ENCODE measurements at places on chromosomes 3 and 15.

GRCh38 chr3:150449169-150449721 lies 41.1 kb downstream of the TSC22D2 start:
- DNase-seq: peak; percentile 79

GRCh38 chr15:23645371-23646164 lies 2.1 kb downstream of the MAGEL2 start:
- DNase-seq: no peak

GRCh38 chr15:35137190-35137574 lies 52.1 kb upstream of the NANOGP8 start:
- no peak for DNase-seq

DNA sequence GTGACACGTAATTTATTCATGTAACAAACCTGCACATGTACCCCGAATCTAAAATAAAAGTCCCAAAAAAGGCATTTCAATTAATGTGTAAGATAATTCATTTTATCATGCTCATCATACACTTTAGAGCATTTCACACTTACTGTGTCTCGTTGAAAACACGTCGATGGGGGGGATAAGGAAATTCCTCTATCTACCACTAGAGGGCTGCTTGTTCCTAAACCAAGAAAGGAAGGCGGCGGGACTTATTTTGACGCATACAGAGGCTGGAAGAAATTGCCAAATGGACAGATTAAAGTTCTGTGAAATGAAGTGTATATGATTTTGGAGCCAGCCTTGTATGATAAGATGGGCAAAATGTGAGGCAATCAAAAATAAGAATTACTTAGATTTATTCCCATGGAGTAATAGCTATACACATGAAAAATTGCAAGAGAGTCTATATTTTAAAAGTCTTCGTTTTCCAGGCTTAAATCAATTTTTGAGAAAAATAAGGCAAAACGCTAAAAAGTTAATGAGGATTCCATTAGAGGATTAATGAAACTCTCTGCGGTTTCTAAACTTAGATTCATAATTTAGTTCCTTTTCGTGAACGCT lies 346.8 kb downstream of the CNTN3 start:
- DNase-seq: peak; percentile 65

- DNase-seq: peak; percentile 65
Observed at GRCh38 chr15:94164202-94164807, 67.1 kb upstream of the MCTP2 start.

- no peak for DNase-seq
Observed at GRCh38 chr15:68626283-68626682, 47.5 kb downstream of the CORO2B start.

DNA sequence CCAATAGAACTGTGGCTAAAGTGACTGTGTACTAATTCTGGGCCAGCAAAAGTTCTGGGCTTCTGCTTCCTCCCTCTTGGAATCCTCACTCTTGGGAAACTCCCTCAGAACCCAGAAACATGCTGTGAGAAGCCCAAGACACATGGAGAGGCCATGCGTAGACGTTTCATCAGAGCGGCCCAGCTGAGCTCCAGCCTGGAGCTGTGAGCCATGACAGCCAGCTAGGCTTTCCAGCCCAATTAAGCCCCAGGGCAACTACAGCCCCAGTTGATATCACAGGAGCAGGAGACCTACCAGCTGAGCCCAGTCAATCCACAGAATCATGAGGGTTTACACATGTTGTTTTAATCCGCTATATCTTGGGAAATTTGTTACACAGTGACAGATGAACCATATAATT lies 43.6 kb upstream of the CNOT10 start:
- no peak for DNase-seq

GRCh38 chr15:31197497-31198414 lies 96.2 kb upstream of the TRPM1 start:
- DNase-seq: no peak

- DNase-seq: no peak
Observed at GRCh38 chr3:183375787-183376186, 52.6 kb downstream of the MCF2L2 start.

DNA sequence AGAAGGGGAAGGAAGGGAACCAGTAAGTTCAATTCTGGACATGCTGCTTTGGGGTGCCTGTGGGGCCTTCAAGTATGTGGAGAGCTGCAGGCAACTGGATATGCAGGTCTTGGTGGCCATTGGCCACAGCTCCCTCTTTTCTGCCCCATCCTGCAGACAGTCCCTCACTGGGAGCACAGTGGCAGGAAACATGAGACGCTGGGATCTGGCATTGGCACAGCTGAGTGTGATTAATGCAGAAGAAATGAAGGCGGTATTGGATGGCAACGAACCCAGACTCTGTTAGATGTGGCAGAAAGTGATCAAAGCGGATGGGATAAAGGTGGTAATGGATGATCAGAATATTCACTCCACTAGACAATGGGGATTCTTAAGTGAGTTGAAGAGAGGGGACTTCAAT lies 23.2 kb upstream of the VPS8 start:
- DNase-seq: peak; percentile 59

- DNase-seq: peak; percentile 12
Observed at GRCh38 chr3:185207931-185208746, 45.7 kb downstream of the EHHADH start.

- no peak for DNase-seq
Observed at GRCh38 chr3:98966434-98966833, 64.9 kb upstream of the DCBLD2 start.

- DNase-seq: peak; percentile 34
Observed at GRCh38 chr15:84023636-84024035, 211.9 kb upstream of the GOLGA6L4 start.

DNA sequence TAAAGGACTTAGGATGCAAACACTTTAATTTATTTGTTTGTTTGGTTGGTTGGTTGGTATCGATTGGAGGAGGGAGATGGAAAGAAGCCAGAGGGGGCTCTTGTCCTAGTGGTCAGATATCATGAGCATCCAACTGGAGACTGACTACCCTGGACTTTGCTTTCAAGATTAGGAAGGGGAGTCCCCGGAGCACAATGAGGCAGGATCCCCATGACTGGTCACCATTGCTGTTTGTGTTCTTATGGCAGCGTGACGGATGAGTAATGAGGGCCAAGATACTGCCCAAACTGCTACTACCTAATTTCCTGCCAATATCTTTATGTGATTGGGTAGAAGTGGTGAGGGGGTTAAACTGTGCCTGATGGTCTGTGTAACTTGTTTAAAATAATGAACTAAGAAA lies 354.6 kb upstream of the ROPN1 start:
- no peak for DNase-seq

- no peak for DNase-seq
Observed at GRCh38 chr15:91307601-91308000, 207.5 kb downstream of the SV2B start.

GRCh38 chr3:173397161-173398110 lies at the start of gene NLGN1:
TSS of gene NLGN1 (plus strand) at chr3:173397744.
- DNase-seq: peak; percentile 75

DNA sequence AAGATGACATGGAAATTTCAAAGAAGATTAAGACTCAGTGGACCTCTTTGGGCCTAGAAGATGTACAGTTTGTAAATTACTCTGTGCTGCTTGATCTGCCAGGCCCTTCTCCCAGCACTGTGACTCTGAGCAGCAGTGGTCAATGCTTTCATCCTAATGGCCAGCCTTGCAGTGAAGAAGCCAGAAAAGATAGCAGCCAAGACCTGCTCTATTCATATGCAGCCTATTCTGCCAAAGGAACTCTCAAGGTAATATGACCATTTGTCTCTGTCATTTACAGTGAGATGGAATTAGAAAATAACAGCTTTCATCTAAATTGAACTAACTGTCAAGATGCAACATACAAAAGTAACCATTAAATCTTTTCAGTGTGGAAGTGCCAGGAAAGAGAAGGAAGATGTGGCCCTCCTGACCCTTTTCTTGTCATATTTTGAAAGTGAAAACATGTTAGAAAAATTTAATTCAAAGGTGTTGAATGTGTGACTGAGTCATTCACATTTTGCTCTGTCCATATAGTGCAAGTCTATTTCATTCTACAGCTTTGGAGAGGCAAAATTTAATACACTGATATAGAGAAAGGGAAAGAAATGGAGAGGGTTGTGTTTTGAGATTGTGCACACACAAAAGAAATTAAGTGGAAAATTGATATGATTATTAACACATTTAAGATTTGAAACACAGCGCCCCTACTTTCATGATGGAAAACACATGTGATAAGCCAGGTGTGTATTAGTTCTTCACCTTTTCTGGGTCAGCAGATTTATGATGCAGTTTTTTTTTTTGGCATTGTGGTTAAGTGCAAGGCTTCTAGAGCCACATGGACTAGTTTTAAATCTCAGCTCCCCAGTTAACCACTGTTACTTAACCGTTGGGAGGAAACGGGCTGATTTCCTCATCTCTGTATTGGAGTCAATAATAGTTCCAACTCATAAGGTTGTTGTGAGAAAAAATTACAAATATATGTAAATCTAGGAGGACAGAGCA lies 375.1 kb downstream of the NAALADL2 start:
- no peak for DNase-seq

DNA sequence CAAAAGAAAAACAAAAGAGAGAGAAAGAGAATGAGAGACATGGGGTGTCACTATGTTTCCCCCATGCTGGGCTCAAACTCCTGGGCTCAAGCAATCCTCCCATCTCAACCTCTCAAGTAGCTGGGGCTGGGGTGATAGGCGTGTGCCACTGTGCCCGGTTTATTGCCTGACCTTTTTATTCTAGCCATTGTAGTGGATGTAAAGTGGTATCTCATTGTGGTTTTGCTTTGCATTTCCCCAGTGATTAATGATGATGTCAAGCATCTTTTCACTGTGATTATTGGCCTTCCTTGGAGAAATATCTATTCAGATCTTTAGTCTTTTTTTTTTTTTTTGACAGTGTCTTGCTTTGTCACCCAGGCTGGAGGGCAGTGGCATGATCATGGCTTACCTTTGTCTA lies 37.7 kb upstream of the GK5 start:
- no peak for DNase-seq

GRCh38 chr15:73564255-73564654 lies 68.9 kb downstream of the NPTN start:
- DNase-seq: peak; percentile 33

DNA sequence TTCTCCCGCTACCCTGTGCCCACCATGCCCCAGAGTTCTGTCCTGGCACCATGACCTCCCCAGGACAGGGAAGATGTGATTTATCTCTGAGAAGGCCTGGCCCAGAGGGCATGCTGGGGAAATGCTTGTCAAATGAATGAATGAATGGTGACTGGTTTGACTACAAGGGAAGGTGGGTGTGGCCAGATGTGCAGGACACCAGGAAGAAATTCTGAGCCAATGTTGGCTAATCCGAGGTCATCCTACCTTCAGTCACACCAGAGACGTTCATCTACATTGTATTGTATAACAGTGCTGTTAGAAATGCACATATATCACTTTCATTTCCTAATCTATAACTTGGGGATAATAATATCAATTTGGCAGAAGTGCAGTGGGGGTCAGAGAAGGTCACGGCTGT lies 138.4 kb downstream of the FAM43A start:
- no peak for DNase-seq

GRCh38 chr15:95302809-95303208 lies 1027.7 kb upstream of the NR2F2 start:
- no peak for DNase-seq

GRCh38 chr3:72453706-72454105 lies 394.5 kb downstream of the SHQ1 start:
- DNase-seq: peak; percentile 24

- DNase-seq: no peak
Observed at GRCh38 chr3:43862992-43863805, 172.5 kb downstream of the ABHD5 start.

- no peak for DNase-seq
Observed at GRCh38 chr3:193574488-193575070, 18.4 kb upstream of the OPA1 start.

DNA sequence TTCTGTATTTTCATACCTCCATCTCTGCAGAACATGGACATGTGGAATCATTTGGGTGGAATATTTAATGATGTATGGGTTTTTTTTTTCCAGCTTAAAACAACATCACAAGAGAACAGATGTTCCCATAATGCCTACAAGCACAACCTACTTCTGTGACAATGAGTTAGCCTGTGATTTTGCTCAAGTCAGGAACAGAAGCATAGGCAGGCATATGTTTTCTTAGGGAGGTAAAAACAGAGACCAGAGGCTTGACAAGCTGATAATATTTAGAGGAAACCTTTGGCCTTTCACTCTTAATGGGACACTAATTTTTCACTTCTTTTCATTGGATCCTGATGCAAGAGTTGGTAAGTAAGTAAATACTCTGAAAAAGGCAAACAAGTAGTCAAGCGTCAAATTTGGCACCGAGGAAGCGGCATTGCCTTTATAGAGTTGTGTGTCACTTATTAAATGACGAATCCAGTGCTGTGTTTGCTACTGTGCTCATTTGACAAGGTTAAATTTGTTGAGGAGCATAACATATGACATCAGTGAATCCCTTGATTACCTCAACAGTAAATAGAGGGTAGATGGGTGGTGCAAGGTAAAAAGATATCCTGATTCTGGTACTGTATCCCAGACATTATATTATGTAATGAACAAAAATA lies 66.7 kb upstream of the RBMS3 start:
- no peak for DNase-seq

DNA sequence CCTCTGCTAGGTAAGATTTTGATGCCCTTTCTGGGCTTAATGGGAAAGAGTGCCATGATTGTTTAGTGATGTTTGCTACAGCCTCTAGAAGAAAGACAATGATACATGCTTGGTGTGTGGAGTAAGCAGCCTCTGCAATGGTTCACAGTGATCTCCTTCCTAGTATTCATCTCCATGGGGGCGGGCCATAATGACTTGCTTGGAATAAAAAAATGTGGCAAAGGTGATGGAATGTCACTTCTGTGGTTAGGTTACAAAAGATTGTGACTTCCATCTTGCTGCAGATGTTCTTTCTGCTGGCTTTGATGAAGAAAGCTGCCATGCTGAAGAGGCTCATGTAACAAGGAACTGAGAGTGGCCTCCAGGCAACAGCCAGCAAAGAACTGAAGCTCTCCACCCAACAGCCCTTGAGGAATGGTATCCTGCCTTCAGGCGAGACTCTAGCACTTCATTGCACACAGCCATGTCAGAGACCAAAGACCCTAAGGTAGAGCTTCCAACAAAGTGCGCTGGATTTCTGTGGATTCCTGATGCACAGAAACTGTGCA lies 139.1 kb upstream of the LRIG1 start:
- no peak for DNase-seq

GRCh38 chr3:105770410-105770809 lies 98.4 kb downstream of the CBLB start:
- no peak for DNase-seq

DNA sequence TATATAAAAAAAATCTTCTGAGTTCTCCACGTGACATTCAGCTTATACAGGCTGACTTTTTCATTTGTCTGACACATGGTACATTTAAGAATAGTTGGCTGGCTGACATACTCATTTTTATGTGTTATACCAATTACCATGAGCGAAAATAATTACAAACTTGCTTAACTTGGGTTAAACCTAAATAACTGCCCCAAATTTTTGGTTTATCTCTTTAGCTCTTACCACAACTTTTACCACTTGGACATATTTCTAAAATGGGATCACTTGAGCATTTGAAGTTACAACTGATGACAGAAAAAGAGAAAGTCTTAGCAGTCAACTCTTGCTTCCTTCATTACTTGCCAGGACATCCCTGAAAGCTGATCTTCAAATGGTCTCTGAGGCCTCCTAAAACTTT lies 618.1 kb downstream of the RBMS3 start:
- peak; percentile 57 for DNase-seq

GRCh38 chr15:94912760-94913159 lies 681.4 kb downstream of the MCTP2 start:
- DNase-seq: no peak

Data from fibroblast of skin of scalp (primary cell).